ENCODE measurements at places on chromosomes 12 and 14. TPM values are rescaled to one million over a fixed set of nuclear protein-coding genes. Genes with fewer than 3 reads are reported as not detected.

DNA sequence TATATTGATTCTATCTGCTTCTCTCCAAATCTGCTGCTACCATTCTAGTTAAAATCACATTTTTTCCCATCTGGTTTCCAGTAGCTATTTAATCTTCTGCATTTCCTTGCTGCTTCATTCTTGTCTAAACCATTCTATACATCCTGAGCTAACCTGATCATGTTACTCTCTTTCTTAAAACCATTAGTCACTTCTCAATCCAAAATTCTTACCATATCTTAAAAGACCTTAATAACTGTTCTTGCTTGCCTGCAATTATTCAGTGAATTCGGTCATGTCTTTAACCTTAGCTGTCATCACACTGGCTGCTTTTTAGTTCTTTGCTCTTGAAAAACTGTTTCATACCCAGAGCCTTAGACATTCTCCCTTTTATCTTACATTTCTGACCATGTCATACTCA is 56.4 kb upstream of the PZP start:
- H3K4me3 ChIP-seq, result no peak overlapping the region
- H3K36me3 ChIP-seq, result no peaks in the 10 kb centered on the region
- H3K27ac ChIP-seq, result no peak overlapping the region
- no peaks in the 10 kb centered on the region for H3K27me3 ChIP-seq
- no peak for DNase-seq

Gene SERPINA4
- total RNA-seq, result not detected

- peak; percentile 62 for DNase-seq
- H3K27ac ChIP-seq, result peak overlapping the region; percentile 83
- peak overlapping the region; percentile 5 for H3K4me3 ChIP-seq
- peaks cover 38% of the 10 kb centered on the region for H3K4me1 ChIP-seq
- no peaks in the 10 kb centered on the region for H3K27me3 ChIP-seq
- no peaks in the 10 kb centered on the region for H3K36me3 ChIP-seq
Measured at GRCh38 chr12:50246873-50247612, 36.3 kb downstream of the LIMA1 start.

DNA sequence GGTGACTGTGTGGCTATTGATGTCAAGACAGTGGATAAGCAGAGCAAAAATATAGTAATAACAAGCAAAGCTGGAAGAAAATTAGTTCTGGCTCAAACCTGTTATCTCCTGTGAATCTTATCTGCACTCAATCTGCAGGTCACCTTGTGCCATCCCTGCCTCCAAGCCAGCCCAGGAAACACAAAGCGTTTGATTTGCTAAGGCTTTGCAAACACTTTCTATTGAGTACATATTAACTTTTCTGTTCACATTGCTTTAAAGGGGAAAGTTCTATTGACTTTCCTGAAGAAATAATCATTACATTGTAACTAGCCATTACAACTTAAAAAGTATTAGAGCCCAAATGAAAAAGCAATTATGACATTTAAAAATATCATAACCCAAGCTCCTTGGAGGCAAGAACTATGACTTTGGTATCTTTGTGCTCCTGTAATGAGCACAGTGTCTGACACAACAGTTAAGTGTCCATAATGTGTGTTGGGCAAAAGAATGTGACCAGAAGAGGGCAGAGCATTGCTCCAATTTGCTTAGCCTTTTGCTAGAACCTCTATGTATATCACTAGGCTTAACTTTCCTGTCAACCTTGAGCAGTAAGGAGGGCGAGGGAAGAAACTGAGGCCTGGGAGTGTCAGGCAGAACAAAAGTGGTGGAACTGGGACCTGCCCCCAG is 24.7 kb downstream of the SERPINA3 start:
- DNase-seq, result no peak
- H3K27ac ChIP-seq, result no peak overlapping the region
- no peaks in the 10 kb centered on the region for H3K27me3 ChIP-seq
- H3K4me3 ChIP-seq, result no peak overlapping the region
- H3K4me1 ChIP-seq, result no peaks in the 10 kb centered on the region
- H3K36me3 ChIP-seq, result no peaks in the 10 kb centered on the region

DNA sequence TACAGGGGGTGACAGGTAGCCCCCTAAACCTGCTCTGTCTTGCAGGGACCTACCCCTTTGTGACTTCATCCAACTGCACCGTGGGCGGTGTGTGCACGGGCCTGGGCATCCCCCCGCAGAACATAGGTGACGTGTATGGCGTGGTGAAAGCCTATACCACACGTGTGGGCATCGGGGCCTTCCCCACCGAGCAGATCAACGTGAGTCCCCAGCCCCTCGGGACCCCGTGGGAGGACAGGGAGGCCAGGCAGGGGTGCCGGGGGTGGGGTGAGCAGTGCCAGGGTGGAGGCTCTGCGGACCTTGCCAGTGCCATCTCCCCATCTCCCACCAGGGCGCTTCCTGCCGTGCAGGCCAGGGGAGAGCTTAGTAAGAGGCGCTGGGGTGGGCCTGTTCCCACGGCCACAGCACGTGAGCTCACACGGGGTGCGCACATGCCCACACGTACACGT is 11.1 kb upstream of the SIVA1 start:
- H3K27ac ChIP-seq, result no peak overlapping the region
- no peaks in the 10 kb centered on the region for H3K27me3 ChIP-seq
- DNase-seq, result no peak
- H3K36me3 ChIP-seq, result no peaks in the 10 kb centered on the region
- peaks cover 12% of the 10 kb centered on the region for H3K4me1 ChIP-seq
- H3K4me3 ChIP-seq, result no peak overlapping the region

DNA sequence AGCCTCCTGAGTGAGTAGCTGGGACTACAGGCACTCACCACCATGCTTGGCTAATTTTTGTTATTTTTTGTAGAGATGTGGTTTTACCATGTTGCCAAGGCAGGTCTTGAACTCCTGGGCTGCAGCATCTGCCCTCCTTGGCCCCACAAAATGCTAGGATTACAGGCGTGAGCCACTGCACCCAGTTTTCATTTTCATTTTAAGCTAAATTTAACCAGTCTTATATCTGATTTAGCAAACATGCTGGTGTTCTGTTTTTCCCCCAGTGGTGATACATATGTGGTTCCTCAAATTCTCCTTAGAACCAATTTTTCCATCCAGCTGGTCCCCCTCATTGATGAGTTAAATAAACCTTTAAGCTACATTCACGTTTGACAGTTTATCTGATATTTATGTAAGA is 43.8 kb upstream of the BICD1 start:
- no peaks in the 10 kb centered on the region for H3K36me3 ChIP-seq
- H3K4me3 ChIP-seq, result no peak overlapping the region
- H3K4me1 ChIP-seq, result peaks cover 2% of the 10 kb centered on the region
- no peaks in the 10 kb centered on the region for H3K27me3 ChIP-seq
- DNase-seq, result no peak

All from GM12878 (cell line).